ENCODE measurements at places on chromosomes 7 and 10. TPM values are rescaled to one million over a fixed set of nuclear protein-coding genes. Genes with fewer than 3 reads are reported as not detected.

- DNase-seq: no peak
These were observed 134.9 kb downstream of the ZNF22 start for GRCh38 chr10:45135443-45136198.

DNA sequence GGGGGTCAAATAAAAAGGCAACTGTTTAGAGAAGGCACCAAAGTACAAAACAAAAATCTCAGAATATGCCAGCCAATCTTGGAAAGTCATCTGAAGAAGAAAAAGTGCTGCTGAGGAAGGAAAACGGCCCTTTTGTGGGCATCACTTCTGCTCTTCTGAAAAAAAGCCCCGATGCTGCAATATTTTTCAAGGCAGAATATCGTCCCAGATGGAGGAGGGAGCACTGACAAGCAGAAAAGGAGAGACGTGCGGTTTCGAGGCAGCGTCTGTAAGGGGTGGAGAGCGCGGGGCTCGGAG lies 959 bp upstream of the ATRNL1 start:
- DNase-seq: no peak

DNA sequence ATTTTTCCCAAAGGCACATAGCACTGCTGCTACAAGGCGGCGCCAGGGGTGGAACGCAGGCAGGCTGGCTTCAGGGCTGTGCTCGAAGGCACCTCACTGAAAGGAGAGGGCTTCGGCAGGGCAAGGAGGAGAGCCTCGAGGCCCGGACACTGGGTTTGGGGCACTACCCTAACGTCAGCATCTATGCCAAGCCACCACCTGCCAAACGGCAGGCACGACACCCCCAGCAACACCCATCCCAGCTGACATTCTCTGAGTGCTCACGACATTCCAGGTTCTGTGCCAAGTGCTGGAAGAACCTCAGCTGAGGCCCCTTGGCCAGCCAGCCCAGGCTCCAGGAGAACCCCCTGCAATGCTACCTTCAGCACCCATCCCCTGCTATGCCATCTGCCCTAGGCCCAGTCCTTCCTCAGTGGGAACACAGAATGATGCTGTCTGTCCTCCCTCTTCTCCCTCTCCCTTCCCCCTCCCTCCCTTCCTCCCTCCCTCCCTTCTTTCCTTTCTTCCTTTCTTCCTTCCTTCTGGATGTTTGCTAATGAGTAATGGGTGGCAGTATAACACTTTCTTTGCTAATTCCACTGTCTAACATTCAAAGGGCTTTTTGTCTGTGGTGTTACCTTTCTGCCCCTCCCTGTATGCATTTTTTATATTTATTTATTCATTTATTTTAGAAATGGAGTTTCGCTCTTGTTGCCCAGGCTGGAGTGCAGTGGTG lies 24.3 kb downstream of the ZCCHC24 start:
- DNase-seq: no peak

DNA sequence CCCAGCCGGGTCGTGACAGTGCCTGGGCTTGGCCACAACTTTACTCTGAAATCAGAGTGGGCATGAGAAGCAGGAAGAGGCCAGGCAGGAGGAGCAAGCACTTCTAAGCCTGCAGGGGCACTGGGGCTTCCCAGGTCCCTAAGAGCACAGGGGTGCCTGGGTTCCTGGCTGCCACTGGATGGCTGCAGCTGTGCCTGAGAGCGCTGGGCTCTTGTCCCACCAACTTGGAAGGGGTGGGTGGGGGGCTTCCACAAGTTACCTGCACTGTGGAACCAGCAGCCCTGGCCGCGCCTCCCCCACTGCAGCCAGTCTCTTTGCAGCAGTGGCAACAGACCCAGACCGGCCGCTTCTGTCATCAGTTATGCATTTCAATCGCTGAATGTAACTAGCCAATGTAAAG lies 434.7 kb upstream of the GRM3 start:
- DNase-seq: no peak

DNA sequence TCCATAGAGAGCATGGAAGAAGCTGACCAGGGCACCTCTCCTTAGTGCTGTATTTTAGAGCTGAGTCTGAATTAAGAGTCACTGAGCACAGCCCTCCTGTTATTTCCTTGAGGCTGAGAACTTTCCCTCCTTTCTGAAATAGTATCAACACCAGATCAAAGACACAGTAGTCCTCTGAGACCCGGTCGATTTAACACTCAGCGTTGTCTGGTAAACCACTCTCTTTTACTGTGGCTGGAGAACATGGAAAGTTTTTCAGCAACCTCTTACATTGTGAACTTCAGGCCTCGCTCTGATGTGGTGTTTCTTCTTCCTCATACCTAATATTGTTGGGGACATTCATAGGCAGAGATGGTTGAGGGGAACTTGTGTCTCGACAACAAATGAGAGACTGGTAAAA lies 202.0 kb upstream of the MTPN start:
- no peak for DNase-seq

- DNase-seq: no peak
These were observed 39.2 kb downstream of the CD36 start for GRCh38 chr7:80677629-80678028.

GRCh38 chr10:106746868-106747267 lies 417.6 kb downstream of the SORCS1 start:
- no peak for DNase-seq

DNA sequence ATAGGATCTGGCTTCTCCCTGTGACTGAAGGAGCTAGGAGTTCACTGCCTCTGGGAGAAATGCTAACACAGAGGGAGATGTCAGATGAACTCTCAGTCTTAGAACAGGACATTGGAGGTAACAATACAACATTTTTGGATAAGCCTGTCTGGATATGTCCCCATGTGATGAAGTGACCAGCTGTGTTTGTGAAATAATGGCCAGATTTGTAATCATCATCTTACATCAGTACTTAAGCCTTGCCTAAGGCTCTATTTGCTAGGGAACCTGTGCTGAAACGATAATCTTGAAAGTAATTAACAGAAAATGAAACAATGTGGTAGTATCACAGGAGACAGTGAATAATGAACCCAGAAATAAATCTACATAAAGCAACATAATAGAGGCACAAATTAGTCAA lies 56.2 kb downstream of the CRPPA start:
- DNase-seq: no peak

- DNase-seq: no peak
These were observed 4.9 kb downstream of the HIPK2 start for GRCh38 chr7:139772873-139773272.

DNA sequence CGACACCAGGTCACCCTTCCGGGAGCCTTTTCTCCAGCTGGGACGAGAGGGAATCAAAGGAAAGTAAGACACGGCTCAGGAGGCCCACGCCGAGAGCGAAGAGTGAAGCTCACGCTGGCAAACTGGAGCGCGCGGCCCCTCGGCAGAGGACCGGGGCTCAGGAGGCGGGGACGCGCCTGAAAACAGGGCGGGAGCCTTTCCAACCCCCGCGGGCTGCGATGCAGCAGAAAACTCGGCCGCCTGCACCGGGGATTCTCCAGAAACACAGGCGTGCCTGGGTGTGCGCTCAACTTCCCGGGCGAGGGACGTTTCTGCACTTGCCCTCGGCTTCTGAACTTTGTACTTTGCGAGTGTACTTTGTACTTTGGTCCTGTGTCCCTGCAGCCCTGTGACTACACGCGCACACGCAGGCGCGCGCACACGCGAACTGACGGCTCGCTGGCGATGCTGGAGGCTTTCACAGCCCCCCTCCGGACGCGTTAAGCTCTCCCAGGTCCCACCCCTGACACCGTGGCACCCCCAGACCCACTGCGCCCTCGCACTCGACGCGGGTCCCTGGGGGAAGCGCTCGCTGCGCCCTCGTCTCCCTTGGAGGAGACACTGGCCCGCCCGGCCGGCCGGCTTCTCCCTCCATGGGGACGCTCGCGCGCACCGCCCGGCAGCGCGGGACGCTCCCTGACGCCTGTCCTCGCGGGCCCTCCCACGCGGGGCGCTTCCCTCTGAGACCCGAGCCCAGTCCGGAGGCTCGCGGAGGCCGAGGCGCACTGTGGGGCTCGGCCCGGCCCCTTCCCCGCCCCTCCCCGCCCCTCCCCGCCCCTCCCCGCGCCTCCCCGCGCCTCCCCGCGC lies 588 bp upstream of the PAOX start:
- no peak for DNase-seq

- DNase-seq: no peak
These were observed 163.3 kb upstream of the RHEB start for GRCh38 chr7:151682831-151683614.

GRCh38 chr7:25684360-25684759 lies 456.1 kb upstream of the NPVF start:
- no peak for DNase-seq

- no peak for DNase-seq
These were observed 83.2 kb downstream of the CPED1 start for GRCh38 chr7:121071662-121072061.

PRR15 gene
- not detected for polyA plus RNA-seq

TFR2 gene
- 0.06 TPM for polyA plus RNA-seq

ACTL6B gene
- not detected for polyA plus RNA-seq

GNGT1 gene
- not detected for polyA plus RNA-seq

FOXK1 gene
- polyA plus RNA-seq: 4.7 TPM

Data from AG04450 (cell line).